Adrenal gland (tissue), 19 donors: ENCODE measurements at places on chromosomes 6 and 20. TPM values are rescaled to one million over a fixed set of nuclear protein-coding genes. Genes with fewer than 3 reads are reported as not detected.

Gene TRIM10
- not detected for total RNA-seq

Gene SULF2
- 16.1 TPM for total RNA-seq

Gene MRAP2
- total RNA-seq = 1.3 TPM

DNA sequence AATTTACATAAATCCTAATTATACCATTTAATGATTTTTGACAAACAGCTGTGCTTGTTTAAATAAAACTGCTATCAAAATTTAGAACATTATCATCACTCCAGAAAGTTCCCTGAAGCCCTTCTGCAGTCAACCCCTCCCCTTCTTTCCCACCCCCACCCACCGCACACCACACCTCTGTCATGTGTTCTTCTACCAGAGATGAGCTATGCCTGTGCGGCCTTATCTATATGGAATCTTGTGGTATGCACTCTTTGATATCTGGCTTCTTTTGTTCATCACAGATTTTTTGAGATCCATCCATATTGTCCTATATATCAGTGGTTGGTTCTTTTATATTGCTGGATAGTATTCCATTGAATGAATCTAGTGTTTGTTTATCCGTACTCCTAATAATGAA lies 7.2 kb downstream of the MYLIP start:
- H3K27ac ChIP-seq = no peak overlapping the region
- no peaks in the 10 kb centered on the region for H3K36me3 ChIP-seq
- DNase-seq = no peak
- no peaks in the 10 kb centered on the region for H3K27me3 ChIP-seq
- H3K4me3 ChIP-seq = no peak overlapping the region

DNA sequence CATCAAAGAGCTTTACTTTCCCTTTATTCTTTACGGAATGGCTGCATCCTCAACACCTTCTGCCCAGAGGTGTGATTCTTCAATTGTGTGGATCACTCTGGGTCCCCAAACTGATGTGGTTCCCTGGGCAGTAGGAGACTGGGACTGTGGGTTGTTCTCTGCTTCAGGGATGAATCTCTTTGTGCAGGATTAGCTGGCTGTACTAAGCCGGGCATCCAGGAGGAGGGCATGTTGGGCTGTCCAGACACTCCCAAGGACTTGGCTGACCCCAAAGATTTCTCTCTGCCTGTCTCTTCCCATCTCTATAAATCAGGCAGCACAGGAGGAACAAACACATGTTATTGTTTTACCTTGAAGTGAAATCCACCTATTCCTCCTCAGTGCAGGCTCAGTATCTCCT lies 15.3 kb downstream of the FARS2 start:
- no peak overlapping the region for H3K27ac ChIP-seq
- H3K27me3 ChIP-seq = no peaks in the 10 kb centered on the region
- no peak overlapping the region for H3K4me3 ChIP-seq
- H3K36me3 ChIP-seq = no peaks in the 10 kb centered on the region

DNA sequence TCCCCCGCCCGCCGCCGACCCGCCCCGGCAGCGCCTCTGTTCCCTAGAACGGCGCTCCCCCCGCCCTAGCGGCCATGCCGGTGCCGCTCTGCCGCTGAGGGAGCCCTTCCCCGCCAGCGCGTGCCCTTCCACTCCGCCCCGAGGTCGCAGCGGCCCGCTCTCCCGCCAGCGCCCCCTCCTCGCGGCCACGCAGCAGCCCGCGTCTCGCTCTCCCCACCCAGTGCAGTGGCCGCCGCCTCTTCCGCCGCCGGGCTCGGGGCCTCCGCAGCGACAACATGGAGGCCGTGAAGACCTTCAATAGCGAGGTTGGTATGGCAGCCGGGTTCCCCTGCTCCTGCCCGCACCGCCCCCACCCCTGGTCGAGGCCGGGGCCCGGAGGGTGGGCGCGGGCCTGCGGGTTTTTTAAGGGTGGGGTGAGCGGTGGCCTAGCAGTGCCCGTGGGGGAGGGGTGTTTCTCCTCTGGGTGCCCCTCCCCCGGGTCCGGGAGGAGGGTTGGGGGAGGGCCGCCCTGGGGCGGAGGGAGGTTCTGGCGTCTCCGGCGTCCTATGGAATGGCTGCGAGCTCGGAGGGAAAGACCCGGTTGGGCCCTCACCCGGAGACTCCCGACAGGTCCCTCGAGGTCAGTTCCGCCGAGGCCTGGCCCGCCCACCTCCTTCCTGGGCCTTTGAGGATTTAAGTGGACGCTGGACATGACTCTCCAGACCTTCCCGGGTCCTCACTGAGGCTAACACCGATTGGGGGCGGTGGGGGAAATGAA lies 588 bp downstream of the SCAF8 start:
- no peaks in the 10 kb centered on the region for H3K36me3 ChIP-seq
- peaks cover 50% of the 10 kb centered on the region for H3K4me1 ChIP-seq
- H3K4me3 ChIP-seq = peak overlapping the region; percentile 100
- peak; percentile 99 for DNase-seq

DNA sequence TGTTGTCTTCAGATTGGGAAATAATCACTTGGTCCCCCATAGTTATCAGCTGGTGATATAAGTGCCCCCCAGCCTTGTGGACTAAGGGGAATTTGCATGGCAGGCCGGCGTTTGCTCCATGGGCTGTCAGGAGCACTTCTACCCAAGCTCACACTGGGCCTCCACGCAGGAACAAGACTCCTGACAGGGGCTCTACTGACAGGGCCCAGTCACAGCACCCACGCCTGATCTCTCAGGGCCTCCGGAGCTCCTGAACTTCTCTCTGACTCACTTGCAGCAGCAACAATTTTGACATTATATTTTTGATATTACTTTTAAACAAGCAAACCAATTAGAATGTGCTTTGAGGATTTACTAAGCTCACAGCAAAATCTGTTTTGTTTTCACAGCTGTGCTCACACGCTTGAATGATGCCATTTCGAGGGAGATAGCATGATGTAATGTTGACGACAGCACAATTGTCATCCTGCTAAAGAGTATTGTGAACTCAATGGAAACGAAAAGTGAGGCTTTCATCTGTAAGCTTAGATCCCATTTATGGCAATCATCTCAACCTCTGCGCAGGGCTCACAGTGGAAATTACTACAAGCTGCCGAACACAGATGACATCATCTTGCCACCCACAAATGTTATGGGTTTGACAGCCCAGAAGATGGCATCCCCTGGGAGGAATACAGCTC lies 28.7 kb upstream of the TXNDC5 start:
- no peak overlapping the region for H3K27ac ChIP-seq
- no peaks in the 10 kb centered on the region for H3K4me1 ChIP-seq
- DNase-seq = no peak
- H3K27me3 ChIP-seq = no peaks in the 10 kb centered on the region
- H3K36me3 ChIP-seq = no peaks in the 10 kb centered on the region
- no peak overlapping the region for H3K4me3 ChIP-seq

DNA sequence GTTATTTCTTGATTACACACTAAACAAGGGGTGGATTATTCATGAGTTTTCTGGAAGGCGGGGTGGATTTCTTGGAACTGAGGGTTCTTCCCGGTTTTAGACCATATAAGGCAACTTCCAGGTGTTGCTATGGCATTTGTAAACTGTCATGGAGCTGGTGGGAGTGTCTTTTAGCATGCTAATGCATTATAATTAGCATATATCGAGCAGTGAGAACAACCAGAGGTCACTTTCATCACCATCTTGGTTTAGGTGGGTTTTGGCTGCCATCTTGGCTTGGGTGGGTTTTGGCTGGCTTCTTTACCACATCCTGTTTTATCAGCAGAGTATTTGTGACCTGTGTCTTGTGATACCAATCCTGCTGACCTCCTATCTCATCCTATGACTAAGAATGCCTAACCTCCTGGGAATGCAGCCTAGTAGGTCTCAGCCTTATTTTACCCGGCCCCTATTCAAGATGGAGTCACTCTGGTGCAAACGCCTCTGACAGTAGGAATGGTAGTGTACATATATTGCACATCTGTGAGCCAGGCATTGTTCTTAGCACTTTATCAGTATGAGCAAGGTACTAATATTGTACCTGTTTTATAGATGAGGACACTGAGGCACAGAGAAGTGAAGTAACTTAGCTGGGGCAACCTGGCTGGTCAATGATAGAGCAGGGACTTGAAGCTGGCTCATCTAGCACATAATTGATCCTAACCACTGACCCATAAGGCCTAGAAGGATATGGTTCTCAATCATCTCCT lies 203.7 kb downstream of the NFATC2 start:
- no peaks in the 10 kb centered on the region for H3K36me3 ChIP-seq
- H3K4me3 ChIP-seq = no peak overlapping the region
- DNase-seq = no peak
- no peaks in the 10 kb centered on the region for H3K27me3 ChIP-seq
- H3K27ac ChIP-seq = no peak overlapping the region

GRCh38 chr6:26592649-26593048 lies 4.1 kb upstream of the ABT1 start:
- no peaks in the 10 kb centered on the region for H3K36me3 ChIP-seq
- H3K4me1 ChIP-seq = peaks cover 5% of the 10 kb centered on the region
- H3K27ac ChIP-seq = no peak overlapping the region

- no peak overlapping the region for H3K4me3 ChIP-seq
- no peaks in the 10 kb centered on the region for H3K36me3 ChIP-seq
- H3K27me3 ChIP-seq = no peaks in the 10 kb centered on the region
- peak overlapping the region; percentile 96 for H3K27ac ChIP-seq
Measured at GRCh38 chr20:36856691-36857635, 19.0 kb upstream of the TLDC2 start.

DNA sequence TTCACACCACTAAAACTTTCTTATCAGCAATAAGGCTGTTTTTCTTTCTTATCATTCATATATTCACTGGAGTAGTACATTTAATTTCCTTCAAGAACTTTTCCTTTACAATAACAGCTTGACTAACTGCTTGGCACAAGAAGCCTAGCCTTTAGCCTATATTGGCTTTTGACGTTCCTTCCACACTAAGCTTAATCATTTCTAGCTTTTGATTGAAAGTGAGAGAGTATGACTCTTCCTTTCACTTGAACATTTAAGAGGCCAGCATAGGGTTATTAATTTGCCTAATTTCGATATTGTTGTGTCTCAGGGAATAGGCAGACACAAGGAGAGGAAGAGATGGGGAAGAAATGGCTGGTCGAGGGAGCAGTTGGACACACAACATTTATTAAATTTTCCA lies 23.6 kb downstream of the THEMIS start:
- DNase-seq = no peak
- no peak overlapping the region for H3K4me3 ChIP-seq
- no peaks in the 10 kb centered on the region for H3K4me1 ChIP-seq
